ENCODE measurements at places on chromosomes 2 and 18.
A peak's percentile ranks its signal among the peaks of the same experiment; 100 is the strongest.

GRCh38 chr2:102932501-102932900, 170.7 kb downstream of the TMEM182 start:
- no peak for DNase-seq

DNA sequence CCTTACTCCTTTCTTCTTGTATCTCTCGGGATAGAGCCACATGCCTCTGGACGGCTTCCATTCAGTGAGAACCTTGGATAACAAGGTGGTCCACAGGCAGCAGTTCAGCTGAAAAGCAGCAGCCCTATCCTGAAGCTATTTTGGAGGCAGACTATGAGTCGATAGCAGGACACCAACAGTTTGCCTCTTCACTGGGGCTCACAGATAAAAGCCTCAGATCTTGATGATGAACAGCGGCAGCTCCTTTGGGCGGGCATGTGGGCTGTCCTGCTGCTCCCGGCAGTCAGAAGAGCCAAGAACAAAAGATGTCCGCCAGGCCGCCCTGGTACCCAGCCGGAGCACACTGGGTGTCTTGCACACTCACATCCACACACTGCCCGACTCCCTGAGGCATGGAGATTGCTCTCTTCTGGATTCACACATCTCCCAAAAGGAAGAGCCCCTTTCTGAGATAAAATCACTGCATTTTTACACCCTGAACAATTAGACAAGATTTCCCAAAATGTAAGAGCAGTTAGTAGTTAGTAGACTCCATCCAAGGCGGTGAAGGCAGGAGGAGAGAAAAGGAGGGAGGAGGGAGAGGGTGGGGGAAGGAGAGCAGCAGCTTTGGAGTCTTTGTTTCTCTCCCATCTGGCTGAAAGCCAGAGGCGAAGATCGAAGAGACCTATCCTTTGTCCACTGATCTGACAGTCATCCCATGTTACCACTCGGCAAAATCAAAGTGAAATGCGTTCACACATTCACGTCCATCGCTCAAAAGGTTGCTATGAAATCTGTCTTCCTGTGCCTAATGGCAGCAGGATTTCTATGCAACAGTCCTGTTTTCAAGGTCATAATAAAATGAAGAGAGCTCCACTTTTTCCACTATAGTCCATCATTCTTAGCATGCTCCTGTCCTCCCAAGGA, 90.1 kb upstream of the KLF7 start:
- peak; percentile 90 for DNase-seq

- DNase-seq = no peak
Measured at GRCh38 chr2:40559175-40559574, 107.3 kb upstream of the SLC8A1 start.

- DNase-seq = no peak
Measured at GRCh38 chr2:185919155-185919554, 180.6 kb downstream of the FSIP2 start.

- no peak for DNase-seq
Measured at GRCh38 chr2:216221811-216222210, 112.7 kb downstream of the XRCC5 start.

- peak; percentile 69 for DNase-seq
Measured at GRCh38 chr18:25832001-25832604, 258.3 kb downstream of the SS18 start.

- DNase-seq = no peak
Measured at GRCh38 chr18:4144201-4144600, 310.9 kb downstream of the DLGAP1 start.

DNA sequence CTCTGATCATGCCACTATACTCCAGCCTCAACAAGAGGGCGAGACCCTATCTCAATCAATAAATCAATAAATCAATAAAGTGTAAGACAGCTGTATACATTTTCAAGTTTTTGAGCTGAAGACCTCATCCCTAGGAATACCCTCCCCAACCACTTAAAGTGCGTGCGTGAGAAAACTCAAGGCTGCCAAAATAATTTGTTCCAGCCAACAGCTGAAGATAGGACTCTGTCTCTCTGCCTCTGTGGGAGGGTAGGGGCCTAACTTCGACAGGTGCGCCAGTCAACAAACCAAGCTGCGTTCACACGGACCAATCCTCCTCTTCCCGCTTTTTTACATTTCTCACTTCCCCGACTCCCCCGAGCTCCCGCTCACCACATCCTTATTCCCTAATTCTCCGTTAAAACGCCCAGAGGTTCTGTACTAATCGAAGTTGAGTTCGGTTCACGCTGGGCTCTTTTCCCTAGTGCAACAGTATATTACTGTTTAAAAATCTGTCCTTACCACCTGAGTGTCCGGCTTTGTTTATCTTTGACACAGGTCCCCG, 618 bp downstream of the POLR2D start:
- DNase-seq = peak; percentile 58

GRCh38 chr2:205746420-205746785, 64.1 kb downstream of the NRP2 start:
- DNase-seq = no peak

GRCh38 chr2:230891064-230891463, 26.3 kb downstream of the ITM2C start:
- no peak for DNase-seq

- no peak for DNase-seq
Measured at GRCh38 chr2:181485638-181485946, 28.4 kb downstream of the ITGA4 start.

DNA sequence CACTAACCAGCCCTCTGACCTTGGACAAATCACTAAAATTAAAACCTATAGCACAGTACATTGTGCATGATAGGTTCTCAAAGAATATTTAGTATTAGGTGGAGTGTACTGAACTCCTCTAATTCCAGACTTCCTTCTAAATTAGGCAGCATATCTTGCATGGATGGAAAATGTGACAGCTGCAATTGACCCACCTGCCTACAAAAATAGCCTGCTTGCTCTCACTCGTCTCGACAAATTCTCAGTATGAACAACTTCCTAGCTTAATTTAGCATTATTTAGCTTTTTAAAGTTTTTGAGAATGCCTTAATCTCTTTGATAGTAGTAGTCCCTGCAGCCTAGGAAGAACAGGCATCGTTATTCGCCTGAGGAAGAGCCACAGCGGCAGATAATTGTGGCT, 482.0 kb downstream of the PIK3C3 start:
- no peak for DNase-seq

DNA sequence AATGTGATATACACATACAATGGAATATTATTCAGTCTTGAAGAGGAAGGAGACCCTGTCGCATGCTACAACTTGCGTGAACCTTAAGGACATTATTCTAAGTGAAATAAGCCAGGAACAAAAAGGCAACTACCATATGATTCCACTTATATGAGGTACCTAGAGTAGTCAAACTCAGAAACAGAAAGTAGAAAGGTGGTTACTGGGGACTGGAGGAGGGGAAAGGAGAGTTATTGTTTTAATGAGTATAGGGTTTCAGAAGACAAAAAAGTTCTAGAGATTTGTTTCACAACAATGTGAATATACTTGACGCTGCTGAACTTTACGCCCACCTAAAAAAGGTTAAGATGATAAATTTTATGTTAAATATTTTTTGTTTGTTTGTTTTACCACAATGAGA, 47.0 kb downstream of the CXCR4 start:
- DNase-seq = no peak

DNA sequence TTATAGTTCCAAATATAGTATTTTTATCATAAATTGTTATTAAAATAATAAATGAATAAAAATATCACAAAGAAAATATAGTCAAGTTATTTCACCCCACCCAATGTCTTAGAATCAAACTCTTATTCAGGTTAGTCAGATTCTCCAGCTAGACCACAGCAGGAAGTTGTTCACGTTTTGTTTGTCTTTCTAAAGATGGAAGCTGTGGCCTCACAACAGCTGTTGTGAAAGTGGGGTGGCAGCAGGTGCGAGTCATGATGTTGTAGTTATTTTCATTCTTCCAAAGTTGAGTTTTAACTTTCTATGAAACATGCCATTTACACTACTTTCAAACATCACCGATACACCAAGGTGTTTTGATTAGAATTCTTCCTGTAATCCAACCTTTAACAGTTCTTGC, 272.9 kb downstream of the SLC8A1 start:
- DNase-seq = no peak

DNA sequence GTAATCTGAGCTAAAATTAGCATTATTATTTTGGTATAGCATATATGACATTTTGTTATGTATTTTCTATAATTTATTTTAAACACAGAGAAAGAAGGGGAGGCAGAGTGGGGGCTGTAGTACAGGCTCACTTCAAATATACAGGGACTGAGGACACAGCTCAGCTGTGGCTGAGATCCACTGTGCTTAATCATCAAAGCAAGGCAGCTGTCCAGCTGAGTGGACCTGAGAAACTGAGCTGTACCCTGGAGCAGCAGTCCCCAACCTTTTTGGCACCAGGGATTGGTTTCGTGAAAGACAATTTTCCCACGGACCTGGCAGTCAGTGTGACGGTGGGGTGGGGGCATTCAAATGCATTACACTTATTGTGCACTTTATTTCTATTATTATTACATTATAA, 687.2 kb downstream of the RNF144A start:
- DNase-seq = no peak

- DNase-seq = peak; percentile 71
Measured at GRCh38 chr2:67799886-67800285, 262.9 kb downstream of the C1D start.

- no peak for DNase-seq
Measured at GRCh38 chr18:29664278-29665036, 1378.1 kb downstream of the DSC3 start.

DNA sequence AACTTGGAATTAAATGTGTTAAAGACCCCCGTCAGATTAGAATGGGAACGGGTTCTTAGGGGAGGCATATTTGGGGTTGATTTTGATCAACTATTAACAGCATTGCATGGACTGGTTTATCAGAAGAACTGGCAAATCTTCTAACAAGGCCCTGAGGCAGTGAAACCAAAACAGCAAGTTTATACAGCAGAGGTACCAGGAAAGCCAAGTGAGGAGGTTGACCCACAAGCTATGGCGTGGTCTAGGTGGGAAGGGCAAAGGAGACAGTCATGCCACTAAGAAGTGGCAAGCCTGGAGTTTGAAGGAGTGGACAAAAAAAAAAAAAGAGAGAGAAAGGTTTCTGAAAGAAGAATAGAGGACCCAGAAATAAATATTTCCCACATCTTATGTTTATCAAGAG, 187.0 kb downstream of the MREG start:
- no peak for DNase-seq

GRCh38 chr2:144115739-144116291, 404.1 kb downstream of the ZEB2 start:
- DNase-seq = no peak

GRCh38 chr18:35030277-35030989, 10.8 kb upstream of the MAPRE2 start:
- peak; percentile 71 for DNase-seq

GRCh38 chr2:36871068-36871707, 95.1 kb downstream of the STRN start:
- no peak for DNase-seq

GRCh38 chr18:61697306-61697909, 195.4 kb downstream of the RNF152 start:
- no peak for DNase-seq

DNA sequence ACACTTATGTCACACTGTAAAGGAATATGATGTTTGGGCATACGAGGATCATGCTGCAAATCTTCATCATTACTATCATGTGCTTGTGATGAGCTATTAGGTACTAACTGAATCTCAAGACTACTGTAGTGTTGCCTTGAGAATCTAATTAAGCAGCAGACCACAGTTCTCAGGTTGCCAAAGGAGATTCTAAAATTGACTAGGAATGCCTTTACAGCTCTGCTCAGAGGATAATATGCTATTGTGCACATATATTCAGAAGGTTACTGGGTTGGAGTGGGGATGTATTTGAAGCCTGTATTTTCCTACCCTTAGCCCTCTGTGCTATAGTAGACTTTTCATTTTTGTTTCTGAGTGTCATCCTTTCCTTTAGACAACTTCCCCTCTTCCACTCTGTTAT, 175.1 kb downstream of the CDH19 start:
- no peak for DNase-seq

DNA sequence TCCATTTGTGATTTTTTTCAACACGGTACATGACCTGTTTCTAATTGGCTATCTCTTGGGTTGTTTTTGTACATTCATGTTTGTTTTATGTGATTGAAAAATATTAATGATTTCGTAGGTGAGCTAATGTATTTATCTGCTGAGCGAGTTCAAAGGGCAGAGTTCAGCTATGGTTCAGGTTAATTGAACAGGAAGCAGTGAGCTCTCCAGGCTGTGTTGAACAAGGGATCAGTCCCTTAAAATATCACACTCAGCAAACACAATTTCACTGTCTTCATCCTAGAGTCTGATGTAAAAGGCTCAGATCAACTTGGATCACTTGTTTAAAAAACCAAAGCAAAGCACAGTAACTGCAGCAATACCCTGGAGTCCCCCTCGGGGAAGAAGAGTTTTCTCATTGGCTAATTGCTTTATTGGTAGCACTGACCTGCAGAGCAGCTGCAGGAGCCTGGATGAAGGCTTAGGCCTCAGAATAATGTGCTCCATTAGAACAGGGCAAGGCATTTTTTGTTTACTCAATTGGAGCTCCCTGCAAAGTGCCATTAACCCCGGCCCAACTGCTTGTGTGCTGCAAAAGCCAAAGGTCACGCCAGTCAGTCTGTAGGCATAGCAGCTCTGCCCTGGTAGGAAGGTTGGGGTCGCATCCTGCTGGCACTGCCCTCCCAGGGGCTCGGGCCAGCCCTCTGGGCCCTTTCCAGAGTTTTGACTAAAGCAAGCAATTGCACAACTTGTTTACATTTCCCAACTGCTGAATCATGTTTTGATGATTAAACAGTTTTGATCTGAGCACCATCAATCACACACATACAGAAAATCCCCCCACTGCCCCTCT, 10.5 kb downstream of the ONECUT2 start:
- DNase-seq = no peak

DNA sequence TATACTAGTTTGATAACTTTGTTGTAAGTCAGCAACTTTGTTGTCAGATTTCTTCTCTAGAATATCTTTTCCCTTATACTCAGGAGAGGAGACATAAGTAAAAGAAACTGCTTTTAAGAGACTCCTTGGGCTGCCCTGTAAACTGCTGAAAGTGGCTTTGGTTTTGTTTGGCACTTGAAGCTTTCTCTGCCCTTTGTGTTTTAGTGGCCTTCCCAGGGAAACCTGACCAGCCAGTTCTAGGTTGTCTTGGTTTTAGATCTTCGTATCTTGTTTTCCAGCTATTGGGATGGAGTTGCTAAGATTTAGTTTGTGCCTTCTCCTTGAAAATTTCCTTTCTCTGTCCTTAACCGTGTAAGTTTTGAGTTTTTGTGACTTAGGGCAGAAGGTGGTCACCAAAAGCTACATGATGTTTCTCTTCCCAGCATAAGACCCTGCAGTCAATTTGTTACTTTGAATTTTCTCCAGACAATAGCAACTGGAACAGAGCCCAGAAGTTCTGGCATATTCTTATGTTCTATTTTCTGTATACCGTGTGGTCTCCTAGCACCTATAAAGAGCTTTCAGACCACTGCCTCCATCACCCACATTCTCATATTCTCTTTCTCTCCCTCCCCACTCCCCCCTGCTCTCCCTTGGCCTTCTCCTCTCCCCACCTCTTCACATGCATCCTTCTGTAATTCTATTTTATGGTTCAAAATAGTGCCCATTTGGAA, 81.1 kb downstream of the BOLA3 start:
- DNase-seq = no peak

- DNase-seq = no peak
Measured at GRCh38 chr2:143474586-143474985, 345.4 kb downstream of the ARHGAP15 start.

Measured in Karpas-422 (cell line).